Fibroblast of lung (primary cell): ENCODE measurements at places on chromosomes 6 and 20.

DNA sequence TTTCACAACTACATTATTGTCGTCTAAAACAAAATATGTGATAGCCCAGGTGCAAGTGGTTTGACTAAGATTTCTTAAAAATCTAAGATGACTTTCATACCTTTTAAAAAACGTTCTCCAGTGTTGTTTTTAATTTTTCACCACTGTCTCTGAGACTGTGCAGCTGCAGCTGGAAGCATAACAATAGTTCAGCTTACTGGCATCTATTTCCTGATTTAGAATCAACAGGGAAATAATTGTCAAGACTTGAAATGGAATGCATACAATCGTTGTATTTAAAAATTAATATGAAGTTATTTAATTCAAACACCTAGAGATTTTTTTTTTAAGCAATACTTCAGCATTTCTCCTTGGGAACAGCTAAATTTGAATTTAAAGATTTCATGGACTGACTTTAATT, 982.0 kb upstream of the EPHA7 start:
- no peak for DNase-seq

GRCh38 chr6:13689511-13690256, 22.0 kb downstream of the RANBP9 start:
- peak; percentile 66 for DNase-seq

DNA sequence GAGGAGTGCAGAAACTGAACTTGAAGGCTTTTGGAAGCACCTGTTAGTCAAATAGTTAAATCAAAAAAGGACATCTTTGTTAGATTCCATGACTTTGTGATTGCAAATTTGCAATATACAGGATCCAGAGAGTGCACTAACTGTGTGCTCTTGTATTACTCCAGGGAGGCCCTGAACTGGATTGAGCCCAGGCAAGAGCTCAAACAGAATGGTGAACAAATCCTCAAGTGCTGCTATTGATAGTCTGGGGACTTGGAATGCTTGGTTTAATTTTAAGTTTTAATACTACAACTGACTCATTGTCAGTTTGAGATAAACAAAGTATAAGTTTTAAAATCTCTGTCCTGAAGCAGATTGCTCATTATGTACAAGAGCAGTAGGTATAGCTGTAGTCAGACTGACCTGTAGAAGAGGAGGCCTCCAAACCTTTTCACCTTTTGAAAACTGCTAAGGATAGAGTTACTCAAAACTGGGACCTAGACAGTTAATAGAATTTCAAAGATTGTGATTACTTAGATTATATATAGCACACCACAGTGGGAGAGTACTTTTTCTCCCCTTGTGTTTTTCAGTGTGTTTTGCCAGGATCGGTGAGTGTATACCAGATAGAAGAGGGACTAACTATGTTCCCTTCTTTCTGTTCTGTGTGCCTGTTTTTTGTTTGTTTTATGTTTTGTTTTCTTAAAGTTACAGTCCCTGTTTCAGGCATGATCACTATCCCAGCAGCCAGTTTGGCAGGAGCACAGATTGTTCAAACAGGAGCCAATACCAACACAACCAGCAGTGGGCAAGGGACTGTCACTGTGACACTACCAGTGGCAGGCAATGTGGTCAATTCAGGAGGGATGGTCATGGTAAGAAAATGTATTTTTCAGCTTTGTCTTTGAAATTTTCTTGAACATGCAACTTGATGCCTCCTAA, 18.3 kb downstream of the NFYA start:
- no peak for DNase-seq

- no peak for DNase-seq
Observed at GRCh38 chr20:57568088-57568896, 7.4 kb downstream of the PCK1 start.

DNA sequence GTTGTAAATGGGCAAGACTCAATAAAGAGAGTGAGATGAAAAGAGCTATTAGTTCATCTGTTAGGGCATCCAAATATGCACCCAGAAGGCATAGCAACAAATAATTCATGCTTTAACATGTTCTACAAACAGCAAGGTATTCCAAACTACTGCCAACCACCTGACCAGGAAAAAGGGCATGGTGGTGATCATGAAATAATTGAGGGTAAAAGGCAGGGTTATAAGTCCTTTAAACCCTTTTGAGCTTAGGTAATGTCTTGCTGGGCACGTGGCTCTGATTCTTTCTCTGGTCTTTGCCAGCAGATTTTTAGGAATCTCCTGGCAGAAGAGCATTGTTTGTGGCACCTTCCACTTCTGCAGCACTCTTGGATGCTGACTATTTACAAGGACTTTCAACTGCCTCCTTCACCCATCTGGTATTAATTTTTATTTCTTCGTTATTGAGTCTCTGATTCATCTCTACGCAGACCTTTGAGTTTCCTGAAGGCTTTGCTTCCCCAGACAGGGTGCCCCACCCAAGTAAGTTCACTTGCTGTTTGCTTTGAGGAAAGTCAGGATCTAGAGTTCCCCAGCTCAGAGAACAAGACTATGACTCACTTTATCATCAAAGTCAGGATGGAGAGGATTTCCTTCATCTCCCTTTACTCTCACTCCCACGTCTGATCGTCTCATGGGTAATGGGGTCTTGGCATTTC, 83.4 kb upstream of the NEDD9 start:
- DNase-seq, result peak; percentile 97

DNA sequence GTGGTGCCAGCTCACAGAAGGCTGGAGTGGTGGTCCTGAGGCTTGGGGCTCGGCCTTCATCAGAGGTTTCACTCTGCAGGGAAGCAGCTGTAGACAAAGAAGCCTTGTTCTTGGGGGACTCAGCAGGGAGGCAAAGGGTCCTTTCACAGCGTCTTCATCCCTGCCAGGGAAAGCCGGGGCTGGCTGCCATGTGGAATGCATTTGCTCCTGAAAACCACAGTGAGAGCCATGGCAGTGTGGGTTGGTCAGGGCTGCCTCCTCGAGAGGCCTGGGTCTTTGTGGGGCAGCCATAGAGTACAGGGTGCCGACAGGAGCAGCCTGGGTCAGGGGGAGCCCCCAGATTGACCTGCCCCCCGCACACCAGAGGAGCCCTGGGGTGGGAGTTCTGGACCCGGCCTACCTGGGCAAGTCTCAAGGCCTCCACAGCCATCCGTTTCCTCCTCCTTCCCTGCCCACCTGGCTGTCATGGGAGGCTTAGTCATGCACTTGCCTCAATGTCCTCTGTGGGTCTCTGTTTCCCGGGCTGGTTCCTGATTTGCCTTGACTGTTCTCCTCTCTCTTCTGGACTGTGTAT, 144.0 kb downstream of the CDC5L start:
- no peak for DNase-seq

GRCh38 chr20:48990467-48990866, 55.6 kb upstream of the CSE1L start:
- no peak for DNase-seq

GRCh38 chr20:14597206-14597715, 259.8 kb upstream of the FLRT3 start:
- DNase-seq, result peak; percentile 76

DNA sequence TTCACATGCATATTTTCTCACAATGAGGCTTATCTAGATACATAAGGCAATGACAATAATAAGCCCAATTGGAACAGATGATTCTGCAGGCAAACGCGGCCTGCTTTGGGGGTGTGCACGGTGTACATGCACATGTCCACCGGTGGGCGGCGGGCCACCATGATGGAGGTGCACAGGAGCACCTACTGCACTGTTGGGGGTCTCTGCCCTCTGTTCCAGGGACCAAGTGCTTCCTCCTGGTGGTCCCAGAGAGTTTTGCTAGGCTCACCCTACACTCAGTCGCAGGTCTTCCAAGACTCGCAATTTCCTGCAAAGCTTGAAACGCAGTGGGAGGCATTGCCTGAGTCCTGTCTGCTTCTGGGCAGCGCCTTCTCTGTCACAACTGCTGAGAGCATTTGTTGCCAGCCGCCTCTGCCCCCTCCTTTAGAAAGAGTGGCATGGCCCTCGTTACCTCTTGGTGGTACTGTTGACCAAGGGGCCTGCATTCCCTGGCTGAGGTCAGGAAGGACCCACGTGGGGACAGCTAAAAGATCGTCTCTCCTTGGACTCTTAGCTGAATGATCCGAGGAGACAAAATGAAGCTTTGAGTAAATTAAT, 135.3 kb downstream of the ERMARD start:
- no peak for DNase-seq

GRCh38 chr6:15410752-15411151, 164.9 kb downstream of the JARID2 start:
- no peak for DNase-seq

DNA sequence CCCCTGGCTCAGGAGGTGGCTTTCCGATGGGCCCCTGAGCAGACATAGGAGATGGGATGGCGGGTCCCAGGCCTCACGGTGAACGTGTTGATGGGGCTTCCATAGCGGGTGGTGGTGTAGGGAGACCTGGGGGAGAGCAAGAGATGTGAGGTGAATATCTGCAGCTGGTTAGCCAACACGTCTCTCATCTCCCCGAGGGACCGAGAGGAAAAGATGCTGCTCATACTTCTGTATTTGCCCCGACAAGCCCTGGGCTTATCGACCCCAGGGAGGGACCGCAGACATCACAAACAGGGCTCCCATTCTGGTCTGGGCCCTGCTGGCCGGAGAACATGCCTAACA, 38.7 kb downstream of the C6orf132 start:
- no peak for DNase-seq

- peak; percentile 65 for DNase-seq
Observed at GRCh38 chr20:56689852-56690485, 60.9 kb downstream of the TFAP2C start.

DNA sequence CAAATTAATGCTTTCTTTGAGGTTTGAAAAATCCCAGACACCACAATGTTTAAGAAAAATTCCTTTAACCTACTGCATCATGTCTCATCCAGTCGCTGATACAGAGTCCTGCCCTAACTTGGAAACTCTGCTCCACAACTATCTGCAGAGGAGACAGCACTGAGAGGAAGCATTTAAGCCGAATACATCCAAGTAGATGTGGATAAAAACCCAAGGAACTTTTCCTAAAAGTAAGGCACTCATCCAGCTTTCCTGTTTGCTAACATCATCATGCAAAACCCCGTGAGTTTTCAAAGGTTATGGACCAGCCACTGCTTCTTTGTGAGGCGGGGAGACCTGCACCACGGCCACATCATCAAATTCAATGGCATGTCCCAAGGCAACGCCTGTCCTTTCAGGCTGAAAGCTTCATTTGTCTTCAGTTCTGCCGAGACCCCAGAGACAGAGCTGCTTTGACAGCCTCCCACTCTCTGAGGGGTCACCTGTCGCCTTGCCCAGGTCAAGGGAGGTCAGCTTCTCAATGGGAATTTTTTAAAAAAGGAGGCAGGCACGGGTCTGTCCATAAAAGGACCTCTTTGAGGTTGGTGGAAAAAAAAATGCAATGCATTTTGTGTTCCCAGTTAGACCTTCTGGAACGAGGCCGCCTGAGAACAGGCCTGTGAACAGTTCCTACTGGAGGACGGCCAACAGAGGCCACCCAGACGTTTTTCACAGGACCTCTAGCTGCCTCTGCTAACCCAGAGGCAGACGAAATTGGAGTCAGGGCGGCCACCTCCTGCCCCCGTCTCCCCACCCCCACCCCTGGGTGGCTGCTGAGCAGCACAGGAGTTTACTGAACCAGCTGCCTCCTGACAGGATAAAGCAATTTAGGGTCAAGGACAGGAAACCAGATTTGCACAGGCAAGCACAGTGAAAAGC, 142.5 kb upstream of the HDDC2 start:
- DNase-seq, result no peak

GRCh38 chr6:152330961-152331360, 306.2 kb downstream of the SYNE1 start:
- DNase-seq, result no peak

DNA sequence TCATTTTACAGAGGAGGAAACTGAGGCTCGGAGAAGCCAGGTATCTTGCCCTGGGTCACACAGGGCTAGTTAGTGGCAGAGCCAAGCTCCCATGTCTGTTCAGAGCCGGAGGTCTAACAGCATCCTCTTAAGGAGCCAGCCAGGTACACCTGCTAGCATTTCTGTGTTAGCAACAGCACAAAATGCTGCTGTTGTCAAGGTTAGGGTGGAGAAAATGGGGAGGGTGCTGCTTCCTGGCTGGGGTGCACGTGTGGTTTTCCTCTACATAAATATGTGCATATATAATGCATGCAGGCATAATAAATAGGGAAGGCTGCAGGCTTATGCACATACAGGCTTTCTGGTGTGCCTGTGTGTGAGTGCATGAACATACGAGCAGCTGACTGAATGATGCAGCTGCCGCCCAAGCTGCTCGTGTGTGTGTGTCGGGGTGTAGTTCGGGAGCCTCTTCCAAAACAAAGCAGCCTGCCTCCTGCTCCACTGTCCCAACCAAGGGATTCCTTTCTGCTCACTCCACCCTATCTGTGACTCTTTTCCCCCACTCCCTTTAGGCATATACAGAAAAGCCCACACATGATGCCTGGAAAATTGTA, 86.6 kb downstream of the CD40 start:
- no peak for DNase-seq

DNA sequence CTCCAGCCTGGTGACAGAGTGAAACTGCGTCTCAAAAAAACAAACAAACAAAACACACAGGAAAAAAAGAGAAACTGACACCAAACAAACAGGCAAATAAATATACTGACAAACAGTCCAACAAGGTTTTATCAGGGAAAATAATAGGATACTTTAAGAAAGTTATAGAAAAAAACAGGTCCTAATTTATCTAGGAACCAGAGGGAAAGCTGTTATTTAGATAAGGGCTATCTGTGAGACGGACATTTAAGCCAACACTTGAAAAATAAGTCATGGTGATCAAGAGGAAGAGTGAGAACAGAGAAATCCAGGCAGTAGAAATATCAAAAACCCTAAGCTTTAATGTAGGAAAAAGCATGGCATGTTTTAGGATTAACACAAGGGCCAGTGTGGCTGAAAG, 68.9 kb downstream of the FAM217A start:
- no peak for DNase-seq

- DNase-seq, result no peak
Observed at GRCh38 chr6:166463359-166464067, 80.8 kb upstream of the MPC1 start.

GRCh38 chr6:3230900-3231246, 3.4 kb upstream of the TUBB2B start:
- DNase-seq, result no peak

DNA sequence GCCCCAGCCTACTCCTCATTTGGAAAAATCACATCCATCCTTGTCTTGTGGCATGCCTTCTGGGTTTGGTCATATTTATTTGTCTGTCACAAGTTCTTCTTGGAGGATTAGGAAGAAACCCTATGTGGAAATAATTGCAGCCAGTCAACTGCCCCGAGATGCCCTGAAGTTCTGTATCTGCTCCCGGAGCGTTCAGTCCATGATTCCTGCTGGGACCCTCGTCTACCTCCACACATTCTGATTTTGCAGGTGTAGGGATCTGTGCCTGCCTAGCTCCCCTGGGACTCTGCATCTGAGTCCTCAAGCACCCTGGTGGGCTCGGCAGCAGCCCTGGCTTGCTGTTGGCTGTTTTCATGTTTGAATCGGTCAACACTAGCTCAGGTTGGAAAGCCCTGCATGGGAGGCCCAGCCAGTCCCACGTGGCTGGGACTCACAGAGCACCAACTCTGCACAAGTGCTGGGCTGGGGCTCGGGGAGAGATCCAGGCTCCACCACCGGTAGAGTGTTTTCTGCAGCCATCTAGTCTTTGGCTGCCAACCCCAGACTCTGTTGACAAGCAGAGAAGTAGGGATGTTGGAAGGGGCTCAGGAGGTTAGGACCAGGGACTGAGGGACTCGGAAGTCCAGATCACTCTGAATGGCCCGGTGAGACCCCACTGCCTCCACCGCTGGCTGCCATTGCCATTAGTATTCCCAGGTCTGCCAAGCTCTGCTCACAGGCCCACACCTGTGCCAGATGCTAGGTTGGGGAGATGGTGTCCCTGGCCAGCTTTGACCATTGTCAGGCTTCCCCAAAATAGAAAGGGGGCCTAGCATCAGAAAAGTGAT, 183.5 kb upstream of the CST7 start:
- no peak for DNase-seq
